ENCODE measurements at places on chromosomes 16 and 17. TPM values are rescaled to one million over a fixed set of nuclear protein-coding genes. Genes with fewer than 3 reads are reported as not detected.

- peaks cover 1% of the 10 kb centered on the region for H3K27me3 ChIP-seq
- H3K4me3 ChIP-seq, result no peak overlapping the region
- H3K36me3 ChIP-seq, result no peaks in the 10 kb centered on the region
- peak; percentile 49 for DNase-seq
These were observed 9.1 kb downstream of the IGFBP4 start for GRCh38 chr17:40452216-40452787.

DNA sequence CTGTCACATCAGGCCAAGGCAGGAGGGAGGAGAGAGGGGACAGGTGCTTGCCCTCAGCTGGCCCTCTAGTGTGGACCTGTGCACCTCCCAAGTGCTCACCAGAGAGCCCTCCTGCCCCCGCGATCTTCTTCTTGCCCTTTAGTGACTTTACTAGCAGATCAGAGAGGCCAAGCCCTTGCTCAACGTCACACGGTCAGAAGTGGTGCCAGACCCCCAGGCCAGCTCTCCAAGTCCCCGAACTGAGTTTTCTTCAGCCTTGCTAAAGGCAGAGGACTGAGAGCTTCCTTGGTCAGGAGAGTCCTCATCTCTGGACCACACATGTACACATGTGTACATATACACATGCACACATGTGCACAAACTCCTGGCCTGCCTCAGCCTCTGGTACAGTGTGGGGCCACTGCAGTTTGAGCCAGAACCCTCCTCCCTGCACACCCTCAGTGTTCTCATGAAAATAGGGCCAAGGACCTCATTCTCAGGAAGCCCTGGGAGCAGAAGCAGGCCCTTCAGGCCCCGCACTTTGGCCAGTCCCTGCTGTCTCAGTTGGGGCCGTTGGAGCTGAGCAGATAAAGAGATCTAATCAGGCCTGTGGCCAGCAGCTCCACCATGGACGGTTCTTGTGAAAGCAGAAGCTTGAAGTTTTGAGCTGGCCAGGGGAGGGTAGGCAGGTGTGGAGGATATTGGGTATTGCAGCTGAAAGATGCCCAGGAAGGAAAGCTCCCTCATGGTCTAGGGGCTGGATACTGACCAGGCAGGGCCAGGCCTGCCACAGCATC is 7.4 kb upstream of the EPX start:
- no peak overlapping the region for H3K4me3 ChIP-seq
- H3K4me1 ChIP-seq, result no peaks in the 10 kb centered on the region
- H3K27ac ChIP-seq, result no peak overlapping the region
- no peaks in the 10 kb centered on the region for H3K36me3 ChIP-seq
- H3K27me3 ChIP-seq, result peaks cover 6% of the 10 kb centered on the region

DNA sequence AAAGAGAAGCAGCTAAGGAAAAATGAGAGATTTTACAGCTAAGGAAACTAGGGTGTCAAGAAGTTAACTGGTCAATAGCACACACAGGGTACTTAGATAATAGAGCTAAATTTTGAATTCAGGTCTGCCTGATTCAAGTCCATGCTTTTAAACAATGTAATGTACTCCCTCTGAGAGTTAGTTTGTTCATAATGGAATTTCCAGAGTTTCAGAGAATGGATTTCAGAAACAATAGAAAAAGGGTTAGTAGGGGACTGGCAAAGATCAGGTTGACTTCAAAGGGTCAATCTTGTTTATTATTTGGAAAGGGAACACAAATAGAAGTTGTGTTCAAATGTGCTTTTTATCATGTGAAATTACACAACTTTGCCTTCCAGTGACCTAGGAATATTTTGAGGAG is 17.9 kb downstream of the NSRP1 start:
- DNase-seq, result no peak
- no peaks in the 10 kb centered on the region for H3K27me3 ChIP-seq
- H3K36me3 ChIP-seq, result peaks cover 44% of the 10 kb centered on the region
- H3K27ac ChIP-seq, result no peak overlapping the region
- H3K4me3 ChIP-seq, result no peak overlapping the region

DNA sequence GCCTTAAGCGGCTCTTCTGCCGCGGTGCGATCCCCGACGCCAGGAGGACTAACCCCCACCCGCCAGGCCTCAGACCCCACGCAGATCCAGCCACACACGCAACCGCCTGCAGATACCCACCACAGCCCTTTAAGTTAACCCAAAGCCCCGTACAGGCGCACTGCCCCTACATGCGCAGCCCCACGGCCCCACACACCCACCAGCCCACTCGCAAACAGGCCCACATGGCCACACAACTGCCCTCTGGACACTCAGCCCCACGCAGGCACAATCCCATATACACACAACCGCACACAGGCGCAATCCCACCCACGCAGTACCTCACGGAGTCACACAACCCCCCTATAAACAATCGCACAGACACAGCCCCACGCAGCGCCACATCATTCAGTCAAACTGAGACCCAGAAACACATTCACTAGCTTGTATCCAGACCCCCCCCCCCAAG is 41.7 kb downstream of the RAI1 start:
- DNase-seq, result no peak
- H3K36me3 ChIP-seq, result peaks cover 3% of the 10 kb centered on the region
- peaks cover 40% of the 10 kb centered on the region for H3K4me1 ChIP-seq
- H3K27ac ChIP-seq, result no peak overlapping the region

DNA sequence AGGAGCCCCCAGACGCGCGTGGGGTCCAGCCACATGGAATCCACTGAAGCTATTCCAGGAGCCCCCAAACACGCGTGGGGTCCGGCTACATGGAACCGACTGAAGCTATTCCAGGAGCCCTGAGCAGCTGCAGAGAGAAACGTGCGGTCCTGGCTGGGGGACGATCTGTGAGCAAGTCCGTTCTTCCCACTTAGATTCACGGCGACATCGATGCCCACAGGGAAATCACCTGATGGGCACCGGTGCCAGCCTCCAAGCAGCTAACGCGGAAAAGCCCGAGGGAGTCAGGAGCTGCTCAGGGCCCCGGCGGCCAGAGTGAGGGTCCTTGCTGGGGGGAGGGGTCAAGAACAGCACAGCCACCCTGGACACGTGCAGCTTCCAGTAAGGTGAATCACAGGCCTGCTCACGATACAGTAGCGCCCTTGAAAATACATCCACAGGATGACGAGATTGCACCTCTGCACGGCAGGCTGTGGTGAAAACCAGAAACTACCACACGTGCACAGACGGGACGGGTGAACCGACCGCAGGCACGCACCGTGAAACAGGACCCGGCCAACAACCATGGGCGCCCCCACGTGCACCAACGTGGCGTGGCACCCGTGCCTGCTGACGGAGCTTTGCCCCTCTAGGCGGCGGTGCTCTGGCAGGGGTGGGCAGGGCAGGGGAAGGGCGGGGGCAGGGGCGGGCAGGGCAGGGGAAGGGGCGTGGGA is 77.7 kb upstream of the GNG13 start:
- peaks cover 2% of the 10 kb centered on the region for H3K4me1 ChIP-seq
- no peak overlapping the region for H3K27ac ChIP-seq
- DNase-seq, result peak; percentile 33
- no peak overlapping the region for H3K4me3 ChIP-seq
- H3K27me3 ChIP-seq, result no peaks in the 10 kb centered on the region

Gene CLEC3A
- total RNA-seq, result not detected

- peaks cover 22% of the 10 kb centered on the region for H3K27me3 ChIP-seq
- no peak for DNase-seq
- no peaks in the 10 kb centered on the region for H3K4me1 ChIP-seq
- H3K36me3 ChIP-seq, result no peaks in the 10 kb centered on the region
These were observed 243.5 kb downstream of the FOXL1 start for GRCh38 chr16:86821895-86822294.

DNA sequence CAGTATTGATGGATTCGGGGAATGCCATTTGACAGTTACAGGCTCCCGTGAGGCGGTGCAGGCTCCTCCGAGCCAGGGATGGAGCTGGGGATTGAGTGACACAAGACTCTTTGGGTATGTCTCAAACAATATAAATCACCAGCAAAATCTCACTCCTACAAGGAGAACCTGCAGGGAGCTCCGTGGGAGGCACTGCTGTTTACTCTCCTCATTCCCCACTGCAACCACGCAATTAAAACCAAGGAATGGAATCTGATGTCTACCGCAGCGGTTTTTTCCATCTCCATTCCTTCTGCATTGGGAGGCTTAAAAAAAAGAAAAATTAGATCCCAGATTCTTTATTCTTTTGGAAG is 157.9 kb downstream of the WWOX start:
- H3K27me3 ChIP-seq, result no peaks in the 10 kb centered on the region
- no peaks in the 10 kb centered on the region for H3K4me1 ChIP-seq
- H3K4me3 ChIP-seq, result no peak overlapping the region
- no peak for DNase-seq
- no peak overlapping the region for H3K27ac ChIP-seq

DNA sequence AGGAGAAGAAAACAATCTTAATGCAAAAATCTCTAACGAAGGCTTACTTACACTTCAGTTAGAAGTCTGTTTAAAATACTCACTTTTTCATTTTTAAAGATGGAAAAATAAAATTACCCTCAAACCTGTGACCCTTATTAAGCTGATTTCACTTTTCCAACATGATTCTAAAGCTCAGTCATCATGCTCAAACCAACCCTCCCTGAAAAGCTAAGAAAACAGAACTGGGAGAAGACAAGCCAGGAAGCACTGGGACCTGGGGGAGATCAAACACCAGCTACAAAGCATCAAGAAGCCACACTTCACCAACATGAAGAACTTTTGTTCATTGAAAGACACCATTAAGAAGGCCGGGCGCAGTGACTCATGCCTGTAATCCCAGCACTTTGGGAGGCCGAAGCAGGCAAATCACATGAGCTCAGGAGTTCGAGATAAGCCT is 88.8 kb downstream of the LITAF start:
- no peaks in the 10 kb centered on the region for H3K27me3 ChIP-seq

Gene ZG16B
- 2.1 TPM for total RNA-seq

DNA sequence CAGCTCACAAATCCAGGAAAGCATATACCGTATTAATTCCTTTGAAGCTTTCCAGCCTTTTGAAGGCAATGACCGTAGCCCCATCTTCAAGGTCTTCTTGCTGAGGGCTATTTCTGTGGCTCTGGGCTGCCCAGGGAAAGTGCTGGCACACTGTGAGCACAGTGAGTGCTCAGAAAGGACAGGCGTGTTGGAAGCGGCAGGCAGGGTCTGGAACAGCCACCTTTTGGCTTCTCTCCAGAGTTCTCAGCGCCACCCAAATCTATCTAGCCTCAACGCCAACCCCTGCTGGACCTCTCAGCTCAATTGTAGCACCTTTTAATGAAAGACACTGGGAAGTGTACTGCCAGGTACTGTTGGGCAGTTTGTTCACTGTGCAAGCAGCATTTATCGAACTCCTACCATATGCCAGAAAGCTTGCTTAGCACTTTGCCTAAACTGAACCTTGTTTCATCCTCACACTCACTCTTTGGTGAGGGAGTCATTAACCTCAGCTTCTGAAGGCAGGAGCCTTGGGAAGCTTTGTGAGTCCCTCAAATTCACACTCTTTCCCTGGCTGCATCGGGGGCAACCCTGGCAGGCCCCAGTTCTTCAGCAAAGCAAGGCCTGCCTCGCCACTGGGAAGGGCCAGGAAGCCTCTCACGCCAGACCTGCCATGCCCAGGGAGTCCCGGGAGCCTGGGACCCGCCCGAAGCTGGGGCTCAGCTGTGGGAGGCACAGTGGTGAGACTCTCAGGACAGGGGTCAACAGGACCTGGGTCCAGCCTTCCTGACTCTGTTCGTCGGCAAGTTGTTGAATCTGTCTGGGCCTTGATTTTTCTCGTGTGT is 13.5 kb upstream of the CIBAR2 start:
- no peak overlapping the region for H3K4me3 ChIP-seq
- no peaks in the 10 kb centered on the region for H3K27me3 ChIP-seq
- no peak overlapping the region for H3K27ac ChIP-seq
- no peaks in the 10 kb centered on the region for H3K36me3 ChIP-seq
- DNase-seq, result no peak

Gene CSH1
- total RNA-seq, result not detected

GRCh38 chr17:82615084-82616020 is 32.9 kb downstream of the WDR45B start:
- H3K27ac ChIP-seq, result no peak overlapping the region
- no peak overlapping the region for H3K4me3 ChIP-seq
- H3K4me1 ChIP-seq, result no peaks in the 10 kb centered on the region
- H3K36me3 ChIP-seq, result peaks cover 42% of the 10 kb centered on the region

- no peak overlapping the region for H3K4me3 ChIP-seq
- no peak for DNase-seq
- H3K27me3 ChIP-seq, result peaks cover 4% of the 10 kb centered on the region
- no peaks in the 10 kb centered on the region for H3K4me1 ChIP-seq
These were observed 408.9 kb downstream of the PMP22 start for GRCh38 chr17:14856176-14856575.

Gene ZP2
- total RNA-seq, result not detected

- H3K4me3 ChIP-seq, result no peak overlapping the region
- no peak for DNase-seq
These were observed 36.6 kb upstream of the CHMP6 start for GRCh38 chr17:80955078-80955477.

- H3K36me3 ChIP-seq, result peaks cover 53% of the 10 kb centered on the region
- H3K4me3 ChIP-seq, result peak overlapping the region; percentile 80
- H3K27me3 ChIP-seq, result no peaks in the 10 kb centered on the region
- peak; percentile 17 for DNase-seq
These were observed 667 bp downstream of the OGFOD1 start for GRCh38 chr16:56451753-56452689.

Gene CD79B
- 31.6 TPM for total RNA-seq

- peaks cover 3% of the 10 kb centered on the region for H3K4me1 ChIP-seq
- DNase-seq, result no peak
- H3K4me3 ChIP-seq, result no peak overlapping the region
- H3K27me3 ChIP-seq, result peaks cover 5% of the 10 kb centered on the region
- H3K36me3 ChIP-seq, result no peaks in the 10 kb centered on the region
- H3K27ac ChIP-seq, result no peak overlapping the region
These were observed 31.9 kb upstream of the MPHOSPH6 start for GRCh38 chr16:82201926-82202325.

GRCh38 chr17:5821803-5822202 is 237.5 kb upstream of the NLRP1 start:
- H3K27me3 ChIP-seq, result peaks cover 16% of the 10 kb centered on the region
- DNase-seq, result no peak
- H3K27ac ChIP-seq, result no peak overlapping the region
- H3K4me1 ChIP-seq, result no peaks in the 10 kb centered on the region
- H3K36me3 ChIP-seq, result no peaks in the 10 kb centered on the region

GRCh38 chr17:29930409-29931010 is 482 bp upstream of the SSH2 start:
- H3K36me3 ChIP-seq, result peaks cover 5% of the 10 kb centered on the region
- H3K4me3 ChIP-seq, result no peak overlapping the region
- peaks cover 27% of the 10 kb centered on the region for H3K4me1 ChIP-seq
- no peak overlapping the region for H3K27ac ChIP-seq

Gene MT1G
- 39.0 TPM for total RNA-seq

DNA sequence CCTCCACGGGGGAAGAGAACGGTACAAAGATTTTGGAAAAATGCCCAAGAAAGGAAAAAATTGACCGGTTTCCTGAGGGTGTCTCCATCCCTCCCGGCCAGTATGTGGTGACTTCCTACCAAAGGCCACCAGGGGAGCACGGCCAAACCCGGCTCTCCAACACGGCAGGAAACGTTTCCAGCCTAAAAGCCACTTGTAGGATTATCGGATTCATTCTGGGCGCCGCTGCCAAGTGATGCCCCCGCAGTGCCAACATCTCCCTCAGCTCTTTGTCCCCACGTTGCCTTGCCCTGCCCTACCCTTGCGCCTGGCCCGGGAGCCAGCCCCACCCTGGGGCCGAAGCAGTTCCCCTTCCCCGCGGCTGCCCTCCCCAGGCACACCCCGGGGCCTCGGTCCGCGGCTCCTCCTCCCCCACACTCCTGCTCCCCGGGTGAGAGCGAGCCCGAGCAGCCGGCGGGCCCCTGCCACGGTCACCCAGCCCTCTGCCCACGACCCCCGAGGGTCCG is 688 bp downstream of the CRK start:
- peak overlapping the region; percentile 89 for H3K27ac ChIP-seq
- H3K4me3 ChIP-seq, result peak overlapping the region; percentile 88
- peak; percentile 57 for DNase-seq
